ENCODE measurements at places on chromosomes 3 and 15.

DNA sequence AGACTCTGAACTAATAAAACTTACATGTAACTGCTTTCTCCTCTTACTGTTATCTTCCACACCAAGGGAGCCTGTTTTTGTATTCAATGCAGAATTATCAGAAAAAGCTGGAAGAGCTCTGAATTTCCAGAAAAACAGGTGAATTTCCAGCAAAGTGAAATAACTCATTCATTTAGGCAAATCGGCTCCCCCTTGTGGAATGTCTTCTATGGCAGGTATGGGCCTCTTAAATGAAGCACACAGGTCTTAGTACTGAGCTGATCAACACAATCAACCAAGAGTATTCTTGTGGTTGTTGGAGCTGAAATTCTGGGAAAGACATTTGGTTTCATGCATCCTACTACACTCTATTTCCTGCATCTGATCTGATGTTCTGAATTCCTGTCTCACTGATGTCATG is 31.0 kb upstream of the PTPRG start:
- no peak for DNase-seq

DNA sequence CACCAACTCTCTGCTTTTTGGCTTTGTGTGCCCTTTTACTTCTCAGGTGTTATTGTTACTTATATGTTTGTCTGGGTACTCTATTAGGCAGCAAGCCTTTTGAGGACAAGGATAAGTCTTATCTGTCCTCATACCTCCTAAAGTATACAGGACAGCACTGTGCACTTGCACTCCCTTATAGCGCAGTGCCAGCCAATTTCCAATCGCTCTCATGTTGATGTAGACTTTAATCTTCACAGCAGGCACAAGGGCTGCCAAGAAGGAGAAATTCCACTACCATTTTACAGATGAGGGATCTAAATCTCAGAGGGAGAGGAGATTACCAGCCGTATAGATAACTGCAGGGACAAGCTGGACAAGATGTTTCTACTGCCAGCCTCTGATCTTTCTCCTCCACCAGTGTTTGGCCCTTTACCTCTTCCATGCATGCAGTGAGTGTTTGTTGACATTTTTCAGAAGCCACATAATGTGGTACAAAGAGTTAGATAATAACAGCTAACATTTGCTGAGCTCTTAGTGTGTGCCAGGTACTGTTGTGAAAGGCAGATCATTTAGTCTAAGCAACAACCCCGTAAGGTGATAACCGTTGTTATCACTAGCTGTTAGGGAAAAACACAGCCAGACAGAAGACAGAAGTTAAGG is 30.1 kb downstream of the SST start:
- no peak for DNase-seq

- no peak for DNase-seq
Observed at GRCh38 chr3:169913323-169913722, 2.0 kb downstream of the SAMD7 start.

- no peak for DNase-seq
Observed at GRCh38 chr3:28316226-28316625, 32.3 kb upstream of the ZCWPW2 start.

GRCh38 chr15:61974759-61975158 is 85.5 kb downstream of the VPS13C start:
- no peak for DNase-seq

GRCh38 chr3:102017784-102018183 is 168.5 kb downstream of the NFKBIZ start:
- DNase-seq, result no peak

DNA sequence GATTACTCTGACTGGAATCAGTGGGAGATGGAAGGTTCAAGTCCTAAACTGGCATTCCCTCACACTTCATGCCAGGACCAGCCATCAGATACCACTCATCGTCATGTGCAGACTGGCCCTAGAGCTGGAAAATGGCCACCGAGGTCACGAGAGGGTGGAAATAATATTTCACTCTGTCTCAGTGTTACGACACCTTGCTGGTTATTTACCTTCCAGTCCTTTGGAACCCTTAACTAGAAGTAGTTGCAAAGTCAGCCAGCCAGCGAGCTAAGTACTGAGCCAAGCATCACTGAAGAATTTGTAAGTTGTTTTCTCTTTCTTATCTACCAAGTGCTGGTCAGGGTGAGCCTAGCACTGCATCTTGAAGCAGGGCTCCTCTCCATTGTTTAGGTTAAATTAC is 309.9 kb upstream of the RASGRP1 start:
- DNase-seq, result no peak

GRCh38 chr3:33075995-33076394 is 21.0 kb downstream of the GLB1 start:
- DNase-seq, result no peak

GRCh38 chr3:89742546-89742945 is 635.1 kb downstream of the EPHA3 start:
- no peak for DNase-seq

DNA sequence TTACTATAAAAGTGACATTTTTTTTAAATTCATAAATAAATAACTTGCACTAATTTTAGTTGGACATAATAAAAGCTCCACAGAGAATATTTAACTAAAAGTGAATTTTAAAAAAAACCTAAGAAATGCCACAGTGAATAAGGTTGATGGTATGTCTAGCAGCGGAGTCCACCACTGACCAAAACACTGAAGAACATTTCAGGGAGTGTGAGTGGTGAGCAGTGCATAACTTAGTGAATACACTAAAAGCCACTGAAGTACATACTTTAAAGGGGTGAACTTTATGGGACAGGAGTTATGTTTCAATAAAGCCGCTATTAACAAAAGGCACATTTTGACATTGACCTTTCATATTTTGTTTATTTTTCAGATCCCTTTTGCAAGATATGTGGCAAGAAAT is 32.3 kb downstream of the SRP14 start:
- DNase-seq, result no peak

- DNase-seq, result no peak
Observed at GRCh38 chr15:40094156-40094555, 14.5 kb downstream of the BMF start.

DNA sequence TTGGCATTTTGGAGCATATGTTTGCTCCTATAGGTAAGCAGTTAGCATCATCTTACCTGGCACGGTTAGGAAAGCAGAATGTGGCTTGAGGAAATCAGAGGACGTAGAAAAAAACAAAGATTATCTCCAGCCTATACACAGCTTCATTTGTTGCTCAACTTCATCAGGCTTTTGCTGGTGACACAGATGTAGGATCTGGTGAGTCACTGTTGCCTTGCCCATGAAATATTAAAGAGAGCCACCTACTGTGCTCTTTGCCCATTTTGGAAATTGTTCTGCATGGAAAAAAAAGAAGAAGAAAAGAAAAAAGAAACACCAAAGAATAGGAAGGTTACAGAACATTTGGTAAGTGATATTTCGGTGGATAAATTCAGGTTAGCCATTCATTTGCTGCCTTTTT is 3.8 kb downstream of the IL1RAP start:
- DNase-seq, result peak; percentile 59

Measured in SW 1271 (cell line).